Islet precursor cell (in vitro differentiated cells): ENCODE measurements at places on chromosomes 5 and 9.
A peak's percentile ranks its signal among the peaks of the same experiment; 100 is the strongest.

DNA sequence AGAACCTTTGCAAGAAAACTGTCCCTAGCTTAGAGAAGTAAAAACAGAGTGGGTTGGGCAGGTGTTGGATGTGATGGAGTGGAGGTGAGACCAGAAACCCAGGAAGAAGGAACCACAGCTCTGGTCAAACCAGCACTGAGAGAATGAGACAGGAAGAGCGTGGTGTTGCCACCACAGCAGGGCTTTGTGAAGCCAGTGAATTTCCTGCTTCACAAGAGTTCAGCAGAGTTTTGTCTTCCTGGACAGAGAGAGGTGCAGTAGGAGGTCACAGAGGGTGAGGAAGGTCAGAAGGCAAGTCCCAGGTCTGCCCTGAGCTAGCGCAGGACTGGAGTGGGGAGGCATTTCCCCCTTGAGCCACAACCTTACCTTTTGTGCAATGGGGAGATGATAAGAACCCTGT is 2306.2 kb upstream of the ACO1 start:
- no peak for DNase-seq

DNA sequence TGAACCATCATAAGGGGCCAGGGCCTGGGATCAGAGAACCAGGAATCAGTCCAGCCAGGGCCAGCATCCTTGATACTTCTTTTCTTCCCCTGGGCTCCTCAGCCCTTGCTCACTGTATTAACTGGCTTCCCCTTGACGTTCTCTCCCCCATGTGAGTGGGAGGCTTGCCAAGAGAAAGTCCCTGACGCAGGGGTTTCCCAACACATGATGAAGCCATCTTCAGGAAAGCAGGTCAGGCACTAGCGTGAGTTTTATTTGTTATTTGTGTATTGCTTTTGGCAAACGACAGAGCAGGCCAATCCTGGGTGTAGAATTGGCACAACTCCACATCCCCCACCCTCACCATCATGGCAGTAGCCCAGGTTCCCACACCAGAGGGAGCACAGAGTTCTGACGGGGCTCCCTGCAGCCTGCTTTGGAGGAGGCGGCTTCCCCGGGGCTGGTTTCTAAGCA is 165.5 kb upstream of the NFIL3 start:
- DNase-seq = no peak

- DNase-seq = peak; percentile 86
Observed at GRCh38 chr5:51621156-51621555, 237.9 kb downstream of the ISL1 start.

DNA sequence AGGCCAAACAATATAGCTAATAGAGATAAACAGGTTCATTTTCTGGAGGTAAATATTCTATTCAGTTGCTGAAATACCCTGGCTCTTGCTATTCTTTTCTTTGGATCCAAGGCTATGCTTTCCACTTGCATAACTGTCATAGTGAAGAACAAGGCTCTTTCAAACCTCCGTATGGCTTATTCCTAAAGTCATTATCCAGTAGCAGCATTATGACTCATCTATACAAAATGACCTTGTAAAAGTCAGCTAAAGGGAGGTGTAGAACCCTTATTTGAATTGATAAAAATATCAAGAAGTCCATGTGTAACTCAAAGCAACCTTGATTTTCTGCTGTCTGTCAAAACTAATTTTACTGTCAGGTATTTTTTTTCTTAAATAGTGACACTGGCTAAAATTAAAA is 447.8 kb downstream of the PLK2 start:
- DNase-seq = no peak

DNA sequence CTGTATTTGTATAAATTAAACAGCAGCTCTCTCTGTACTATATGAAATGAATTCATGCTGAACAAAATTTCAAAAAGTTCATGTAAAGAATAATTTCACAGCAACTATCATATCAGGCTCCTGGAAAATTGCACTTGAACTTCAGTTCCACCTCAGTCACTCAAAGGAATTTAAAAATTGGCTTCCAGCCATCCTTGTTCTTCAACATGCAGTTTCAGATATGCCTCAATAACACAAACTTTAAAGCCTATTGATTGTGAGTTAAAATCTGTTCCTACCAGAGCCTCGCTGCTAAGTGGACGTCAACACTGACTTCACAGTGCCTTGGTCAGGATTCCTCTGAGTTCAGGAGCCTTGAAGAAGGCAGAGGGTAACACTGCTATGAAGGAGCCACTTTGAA is 418.7 kb upstream of the WWC1 start:
- no peak for DNase-seq

DNA sequence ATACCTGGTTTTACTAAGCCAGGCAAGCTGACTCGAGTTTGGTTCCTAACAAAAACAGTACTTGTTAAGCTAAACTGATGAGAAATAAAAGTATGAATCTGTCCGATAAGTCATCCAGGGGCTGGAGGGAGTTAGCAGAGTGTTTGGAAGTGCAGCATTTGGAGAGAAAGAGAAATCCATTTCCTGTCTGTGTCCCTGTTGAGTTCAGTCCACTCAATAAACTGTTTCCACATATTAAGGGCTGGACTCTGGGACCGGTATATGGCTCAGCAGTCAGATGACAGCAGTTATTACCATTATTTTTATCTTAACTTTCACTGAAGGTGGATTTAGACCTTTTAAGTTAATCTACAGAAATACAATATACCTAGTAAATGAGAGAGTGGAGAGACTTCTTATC is 130.6 kb upstream of the ADRA1B start:
- peak; percentile 26 for DNase-seq

DNA sequence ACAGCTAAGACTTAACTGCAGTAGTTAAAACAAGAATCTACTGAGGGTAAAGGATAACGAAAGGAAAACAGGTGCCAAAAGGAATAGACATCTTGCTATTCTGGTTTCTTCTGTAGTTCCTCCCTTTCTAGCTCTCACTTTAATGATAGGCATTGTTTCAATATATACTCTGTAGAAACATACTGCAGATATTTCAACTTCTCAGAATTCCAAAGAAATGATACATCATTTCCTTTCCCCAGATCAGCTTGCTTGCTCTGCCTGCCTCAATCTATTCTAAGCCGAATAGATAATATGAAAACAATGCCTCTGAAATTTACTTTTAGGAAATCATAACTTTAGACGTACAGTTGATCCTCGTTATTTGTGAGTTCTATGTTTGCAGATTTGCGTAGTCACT is 46.3 kb downstream of the ACO1 start:
- DNase-seq = no peak
